ENCODE measurements at places on chromosomes 6 and 20. TPM values are rescaled to one million over a fixed set of nuclear protein-coding genes. Genes with fewer than 3 reads are reported as not detected.

DNA sequence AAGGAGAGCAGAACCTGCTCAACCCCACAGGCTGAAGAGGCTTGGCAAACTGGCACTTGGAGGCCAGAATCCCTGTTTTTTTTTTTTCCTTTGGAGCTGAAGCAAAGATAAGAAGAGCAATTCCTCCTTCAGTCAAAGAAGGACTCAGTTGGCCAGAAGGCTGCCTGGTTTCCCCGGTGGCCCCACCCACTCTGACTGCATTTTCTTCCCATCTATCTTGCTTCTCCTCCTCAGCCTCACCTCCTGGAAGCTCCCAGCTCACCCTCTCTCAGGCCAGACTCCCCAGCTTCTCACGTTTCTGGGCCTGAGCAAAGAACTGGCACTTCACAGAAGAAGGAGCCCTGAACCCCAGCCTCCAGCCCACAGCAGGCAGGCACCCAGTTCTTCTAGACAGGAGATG lies 2.4 kb downstream of the LRFN2 start:
- peaks cover 22% of the 10 kb centered on the region for H3K4me1 ChIP-seq
- H3K36me3 ChIP-seq = no peaks in the 10 kb centered on the region
- no peak for DNase-seq
- H3K27me3 ChIP-seq = peaks cover 4% of the 10 kb centered on the region

DNA sequence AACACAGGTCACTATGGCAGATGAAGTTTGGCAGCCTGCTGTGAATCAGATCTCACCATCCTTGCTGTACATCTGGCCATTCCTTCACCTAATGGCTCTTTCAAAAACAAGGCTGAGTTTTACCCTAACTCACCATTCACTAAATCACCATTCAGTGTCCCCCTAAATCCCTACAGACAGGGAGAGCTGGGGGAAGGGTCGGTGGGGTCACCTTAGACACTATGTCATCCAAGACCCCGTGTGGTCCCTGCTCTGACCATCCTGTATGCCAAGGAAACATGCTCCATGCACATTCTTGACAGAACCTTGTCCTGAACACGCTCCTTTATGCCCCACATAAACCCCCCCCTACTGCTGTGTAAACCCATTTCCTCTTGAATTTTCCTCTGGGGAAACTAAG lies 31.8 kb upstream of the IL17A start:
- no peak overlapping the region for H3K27ac ChIP-seq
- H3K36me3 ChIP-seq = no peaks in the 10 kb centered on the region
- DNase-seq = peak; percentile 53
- H3K4me1 ChIP-seq = no peaks in the 10 kb centered on the region
- no peaks in the 10 kb centered on the region for H3K27me3 ChIP-seq

- no peak for DNase-seq
- H3K27me3 ChIP-seq = no peaks in the 10 kb centered on the region
- peaks cover 92% of the 10 kb centered on the region for H3K4me1 ChIP-seq
- H3K36me3 ChIP-seq = peaks cover 51% of the 10 kb centered on the region
- peak overlapping the region; percentile 77 for H3K27ac ChIP-seq
Observed at GRCh38 chr6:35090734-35091133, 50.4 kb downstream of the TCP11 start.

- no peak for DNase-seq
- H3K36me3 ChIP-seq = no peaks in the 10 kb centered on the region
- H3K27me3 ChIP-seq = no peaks in the 10 kb centered on the region
- H3K4me1 ChIP-seq = peaks cover 6% of the 10 kb centered on the region
- H3K4me3 ChIP-seq = no peak overlapping the region
Observed at GRCh38 chr20:24497851-24498250, 28.4 kb downstream of the SYNDIG1 start.

- no peaks in the 10 kb centered on the region for H3K27me3 ChIP-seq
- no peak for DNase-seq
- H3K4me1 ChIP-seq = no peaks in the 10 kb centered on the region
- H3K4me3 ChIP-seq = no peak overlapping the region
- H3K27ac ChIP-seq = no peak overlapping the region
Observed at GRCh38 chr20:18190338-18191233, 52.9 kb downstream of the KAT14 start.

DNA sequence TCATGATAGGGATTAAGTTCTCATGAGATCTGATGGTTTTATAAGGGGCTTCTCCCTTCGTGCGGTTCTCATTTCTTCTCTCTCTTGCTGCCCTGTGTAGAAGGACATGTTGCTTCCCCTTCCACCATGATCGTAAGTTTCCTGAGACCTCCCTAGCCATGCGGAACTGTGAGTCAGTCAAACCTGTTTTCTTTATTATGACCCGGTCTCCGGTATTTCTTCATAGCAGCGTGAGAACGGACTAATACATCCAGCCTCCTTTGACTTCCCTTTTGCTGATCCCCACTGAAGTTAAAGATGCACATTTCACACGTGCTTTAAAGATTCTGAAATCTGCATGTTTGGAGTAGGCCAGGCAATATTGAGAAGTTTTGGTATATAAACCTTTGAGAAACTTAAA lies 543.1 kb downstream of the PRKN start:
- no peak overlapping the region for H3K27ac ChIP-seq
- no peak for DNase-seq
- no peaks in the 10 kb centered on the region for H3K36me3 ChIP-seq

DNA sequence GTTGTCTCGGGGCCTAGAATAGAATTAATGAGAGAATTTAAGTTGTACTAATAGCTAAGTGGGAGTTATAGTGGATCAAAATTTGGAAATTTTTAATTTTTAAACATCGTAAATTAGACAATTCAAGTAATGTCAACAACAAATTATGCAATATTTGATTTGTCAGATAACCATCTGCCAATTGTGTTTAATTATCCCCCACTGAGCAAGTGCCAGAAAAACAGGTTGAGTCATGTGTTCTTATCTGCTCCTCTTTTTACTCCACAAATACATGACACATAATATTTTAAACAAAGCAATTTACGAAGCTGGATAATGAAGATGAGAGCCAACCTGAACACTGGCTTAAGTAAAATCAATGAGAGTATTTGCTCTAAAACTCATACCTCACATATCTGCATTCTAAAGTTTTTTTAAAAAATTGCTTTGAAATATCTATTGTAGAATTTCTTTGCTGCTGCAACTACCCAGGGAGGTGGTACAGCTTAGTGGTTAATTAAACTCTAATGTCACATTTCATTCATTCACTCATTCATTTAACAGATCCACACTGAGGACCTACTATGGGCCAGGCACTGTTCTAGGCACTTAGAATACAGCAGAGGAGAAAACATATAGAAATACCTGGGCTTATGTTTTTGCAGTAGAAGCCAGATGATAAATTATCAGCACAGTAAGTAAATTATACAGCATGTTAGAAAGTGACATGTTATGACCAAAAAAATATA lies 57.1 kb upstream of the MAP7 start:
- no peaks in the 10 kb centered on the region for H3K27me3 ChIP-seq
- DNase-seq = no peak
- H3K27ac ChIP-seq = no peak overlapping the region

- DNase-seq = no peak
- no peak overlapping the region for H3K27ac ChIP-seq
- H3K4me3 ChIP-seq = no peak overlapping the region
- H3K4me1 ChIP-seq = peaks cover 5% of the 10 kb centered on the region
- H3K27me3 ChIP-seq = no peaks in the 10 kb centered on the region
Observed at GRCh38 chr6:7617801-7618764, 28.1 kb downstream of the SNRNP48 start.

- no peak overlapping the region for H3K27ac ChIP-seq
- DNase-seq = peak; percentile 91
- H3K36me3 ChIP-seq = no peaks in the 10 kb centered on the region
- peak overlapping the region; percentile 5 for H3K4me3 ChIP-seq
Observed at GRCh38 chr6:169959136-169960002, 207.9 kb downstream of the ERMARD start.

Gene SLC32A1
- not detected for total RNA-seq

Gene TCF19
- total RNA-seq = 6.6 TPM

Gene FOXF2
- 170 TPM for total RNA-seq

Gene TMC2
- total RNA-seq = 0.19 TPM
